Skeletal muscle cell (primary cell): ENCODE measurements at places on chromosomes 13 and 19.

GRCh38 chr13:109707742-109708617 lies 78.4 kb downstream of the IRS2 start:
- DNase-seq = no peak

- DNase-seq = no peak
These were observed 18.5 kb upstream of the KBTBD7 start for GRCh38 chr13:41212881-41213280.

DNA sequence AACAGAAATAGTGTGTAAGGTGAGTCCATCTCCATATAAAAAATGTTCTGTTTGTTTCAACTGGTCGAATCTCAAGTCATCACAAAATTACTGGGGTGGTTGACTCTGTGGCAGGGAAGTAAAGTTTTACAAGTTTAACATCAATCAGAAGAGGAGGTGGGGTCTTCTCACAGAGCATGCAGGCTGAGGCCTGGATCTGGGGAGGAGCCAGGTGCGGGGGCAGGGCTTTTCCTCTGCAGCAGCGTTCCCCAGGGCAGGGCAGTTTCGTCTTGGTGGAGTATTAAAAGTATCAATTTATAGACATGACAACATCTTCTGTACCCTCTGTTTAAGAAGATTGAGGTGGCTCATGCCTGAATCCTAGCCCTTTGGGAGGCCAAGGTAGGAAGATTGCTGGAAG lies 68.8 kb downstream of the SLC7A9 start:
- DNase-seq = no peak

GRCh38 chr13:46173656-46174055 lies 8.3 kb downstream of the LCP1 start:
- DNase-seq = no peak

- no peak for DNase-seq
These were observed 28.0 kb upstream of the KBTBD7 start for GRCh38 chr13:41222259-41222852.

- DNase-seq = no peak
These were observed 215.4 kb downstream of the KCNRG start for GRCh38 chr13:50230662-50230978.

GRCh38 chr13:109904218-109904617 lies 117.8 kb upstream of the IRS2 start:
- no peak for DNase-seq

DNA sequence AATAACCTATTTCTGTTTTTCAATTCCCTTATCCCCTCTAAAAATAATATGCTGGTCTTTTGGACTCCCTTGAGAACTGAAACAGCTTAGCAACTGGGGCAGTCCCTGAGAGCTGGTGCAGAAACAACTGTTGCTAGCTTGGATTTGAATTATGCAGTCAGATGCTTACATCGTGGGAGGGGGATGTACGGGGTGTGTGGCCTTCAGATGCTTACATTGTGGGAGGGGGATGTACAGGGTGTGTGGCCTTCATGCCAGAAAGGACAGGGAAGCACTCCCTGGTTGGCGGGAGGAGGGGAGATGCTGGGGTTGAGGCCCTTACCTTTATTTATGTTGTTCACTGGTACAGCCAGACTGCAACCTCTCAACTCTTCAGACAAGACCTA lies 25.6 kb downstream of the LRCH1 start:
- DNase-seq = no peak
